ENCODE measurements at places on chromosomes 13 and 19.

DNA sequence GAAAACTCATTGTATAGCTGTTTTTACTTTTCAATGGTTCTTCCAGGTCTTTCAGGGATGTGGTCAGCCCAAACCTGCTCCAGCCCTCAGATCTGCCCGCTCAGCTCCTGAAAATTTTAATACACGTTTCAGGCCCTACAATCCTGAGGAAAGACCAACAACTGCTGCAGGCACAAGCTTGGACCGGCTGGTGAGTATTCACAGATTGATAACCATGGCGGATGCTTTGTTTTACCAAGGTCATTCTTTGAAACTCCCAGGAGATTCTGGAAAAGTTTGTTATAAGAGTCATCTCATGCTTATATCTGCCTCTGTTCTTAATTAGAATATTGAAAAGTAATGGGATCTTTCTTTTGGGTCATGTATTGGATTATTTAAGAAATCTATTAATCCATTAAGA is 173.5 kb downstream of the DCT start:
- DNase-seq, result no peak

DNA sequence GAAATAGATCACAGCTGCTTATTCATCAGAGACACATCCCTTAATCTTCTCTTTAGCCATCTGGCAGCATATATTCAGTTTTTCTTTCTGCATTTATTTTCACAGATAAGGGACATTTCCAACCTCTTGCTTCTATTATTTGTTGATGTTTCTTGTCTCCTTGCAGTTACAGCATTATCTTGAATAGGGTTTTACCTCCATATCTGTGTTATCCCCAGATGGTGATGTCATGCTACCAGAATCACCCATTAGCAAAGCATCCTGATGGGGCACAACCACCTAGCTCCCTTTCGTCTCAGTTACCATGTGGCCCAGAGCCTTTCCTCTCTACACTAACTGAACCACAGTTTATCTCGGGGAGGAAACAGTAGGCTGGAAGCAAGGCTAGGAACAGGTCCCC is 483.9 kb downstream of the FOXO1 start:
- no peak for DNase-seq

DNA sequence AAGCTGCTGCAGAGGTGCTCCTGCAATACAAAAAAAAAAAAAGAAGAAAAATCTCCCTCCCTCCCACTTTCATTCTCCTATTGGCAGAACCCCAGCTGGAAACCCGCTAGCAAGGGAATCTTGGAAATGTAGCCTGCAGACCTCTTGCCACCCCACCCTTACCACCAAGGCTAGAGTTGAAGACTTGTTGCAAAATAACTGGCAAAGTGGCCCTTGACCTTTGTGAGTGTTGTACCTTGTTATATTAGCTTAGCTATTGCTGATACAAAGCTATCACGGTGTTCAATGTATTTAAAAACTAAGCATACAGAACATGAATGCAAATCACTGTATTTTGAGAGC is 57.5 kb upstream of the KCTD4 start:
- DNase-seq, result no peak

- DNase-seq, result no peak
Measured at GRCh38 chr19:3225677-3226093, 1.2 kb downstream of the CELF5 start.

GRCh38 chr19:43652546-43652874 is 12.9 kb upstream of the CADM4 start:
- DNase-seq, result no peak

GRCh38 chr13:44140888-44141724 is 232.5 kb upstream of the SERP2 start:
- DNase-seq, result no peak

GRCh38 chr19:1133471-1133929 is 29.7 kb downstream of the GPX4 start:
- no peak for DNase-seq

DNA sequence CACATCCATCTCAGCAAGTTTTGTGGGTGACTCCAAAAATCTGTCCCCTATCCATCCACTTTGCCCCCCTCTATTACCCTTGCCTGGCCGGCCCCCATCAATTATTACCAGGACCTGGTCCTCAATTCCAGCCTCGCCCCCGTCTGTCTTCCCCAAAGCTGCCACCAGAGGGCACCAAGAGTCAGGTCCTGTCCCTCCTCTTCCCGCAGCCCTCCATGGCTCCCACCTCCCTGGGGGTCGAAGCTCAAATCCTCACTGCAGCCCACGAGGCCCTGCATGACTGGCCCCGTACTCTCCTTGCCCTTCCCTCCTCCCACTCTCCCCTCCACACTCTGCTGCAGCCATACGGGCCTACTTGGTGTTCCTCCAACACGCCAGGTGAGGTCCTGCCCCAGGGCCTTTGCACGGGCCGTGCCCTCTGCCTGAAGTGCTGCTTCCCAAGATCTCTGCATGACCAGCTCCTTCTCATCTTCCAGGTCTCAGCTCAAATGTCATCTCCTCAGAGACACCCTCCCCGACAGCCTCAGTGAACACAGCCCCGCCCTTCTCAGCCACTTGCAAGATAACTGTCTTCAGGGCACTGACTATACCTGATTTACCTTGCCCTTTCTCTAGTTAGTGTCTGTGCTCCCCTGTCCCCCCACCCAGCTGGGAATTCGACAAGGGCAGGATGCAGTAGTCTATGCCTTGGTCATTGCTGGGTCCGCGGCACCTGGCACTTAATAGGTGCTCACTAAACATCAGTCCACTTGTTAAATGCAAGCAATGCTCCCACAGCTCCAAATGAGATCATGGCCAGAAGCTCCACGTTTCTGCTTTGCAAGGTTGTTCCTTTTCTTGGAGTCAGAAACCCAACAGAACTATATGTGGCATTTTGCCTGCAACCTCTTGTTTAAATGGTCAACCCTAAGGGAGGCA is 16.8 kb upstream of the SEMA6B start:
- DNase-seq, result no peak

DNA sequence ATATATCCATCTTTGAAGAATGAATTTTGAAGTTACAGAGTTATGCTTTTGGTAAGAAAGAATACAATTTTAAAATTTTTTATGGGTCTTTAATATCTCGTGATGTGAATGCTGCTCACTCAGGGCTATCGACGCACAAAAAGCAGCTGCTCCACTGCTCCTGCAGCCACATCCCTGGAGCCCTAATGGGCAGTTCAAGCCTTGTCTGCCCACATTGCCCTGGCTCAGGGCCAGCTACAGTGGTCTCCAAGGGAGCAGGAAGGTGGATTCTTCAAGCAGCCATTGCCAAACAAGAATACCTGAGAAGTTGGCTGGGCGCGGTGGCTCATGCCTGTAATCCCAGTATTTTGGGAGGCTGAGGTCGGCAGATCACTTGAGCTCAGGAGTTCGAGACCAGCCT is 85.8 kb downstream of the IPO5 start:
- no peak for DNase-seq

GRCh38 chr13:113955235-113955634 is 18.6 kb downstream of the C13orf46 start:
- no peak for DNase-seq

DNA sequence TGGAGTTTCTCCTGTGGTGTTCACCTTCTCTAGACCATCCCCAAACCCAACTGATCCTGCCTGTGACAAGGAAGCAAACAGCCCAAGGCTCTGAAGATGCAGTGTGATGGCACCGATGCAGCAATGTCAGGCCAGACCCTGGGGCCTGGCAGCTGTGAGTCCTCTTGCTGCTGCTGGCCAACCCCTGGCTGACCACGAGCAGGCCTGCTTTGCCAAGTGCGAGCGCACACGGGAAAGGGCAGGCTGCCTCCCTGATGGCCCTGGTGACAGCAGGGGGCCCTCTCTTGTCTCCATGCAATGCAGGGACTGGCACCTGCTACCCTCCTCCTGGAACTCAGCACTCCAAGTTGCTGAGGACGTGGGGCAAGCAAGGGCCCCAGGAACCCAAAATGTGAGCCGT is 5.4 kb upstream of the VSTM2B start:
- DNase-seq, result no peak

DNA sequence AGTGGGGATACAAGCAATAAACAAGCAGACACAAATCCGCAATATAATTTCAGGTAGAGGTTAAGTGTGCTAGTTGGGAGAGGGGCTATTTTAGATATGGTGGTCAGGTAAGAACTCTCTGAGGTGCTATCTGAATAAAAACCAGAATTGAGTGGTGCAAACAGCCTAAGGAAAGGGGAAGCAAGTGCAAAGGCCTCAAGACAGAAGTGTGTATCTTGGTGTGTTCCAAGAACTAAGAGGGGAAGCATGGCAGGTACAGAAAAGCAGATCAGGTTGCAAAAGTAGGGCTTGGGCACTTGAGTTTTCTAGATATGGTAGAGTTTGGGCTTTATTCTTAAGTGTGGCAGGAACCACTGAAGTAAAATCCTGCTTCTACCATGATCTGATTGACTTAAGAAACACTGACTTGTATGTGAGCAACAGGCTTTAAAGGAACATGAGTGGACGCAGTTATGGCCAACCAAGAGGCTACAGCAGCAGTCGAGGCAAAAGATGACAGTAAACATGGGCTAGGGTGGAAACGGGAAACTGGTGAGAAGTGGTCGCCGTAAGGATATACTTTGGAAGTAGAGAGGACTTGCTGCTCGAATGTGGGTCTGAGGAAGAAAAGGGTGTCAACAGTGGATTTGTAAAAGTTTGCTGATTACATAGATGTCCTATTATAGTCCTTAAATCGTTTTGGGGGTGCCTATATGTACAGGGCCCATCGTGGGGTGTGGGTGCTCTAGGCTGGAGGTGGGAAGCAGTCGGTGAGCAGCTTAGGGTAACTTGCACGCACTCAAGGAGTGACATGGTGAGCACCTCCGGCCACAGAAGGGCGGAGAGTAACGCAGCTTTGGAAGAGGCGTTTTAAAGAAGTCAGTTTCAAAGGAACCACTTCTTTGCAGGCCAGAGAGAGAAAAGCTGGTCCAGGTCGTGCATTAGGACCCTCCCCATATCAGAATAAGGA is 677 bp downstream of the TGDS start:
- DNase-seq, result no peak

- no peak for DNase-seq
Measured at GRCh38 chr19:44164327-44164672, 600 bp upstream of the ZNF226 start.

GRCh38 chr19:41886761-41887710 is 4.1 kb downstream of the ARHGEF1 start:
- no peak for DNase-seq

- no peak for DNase-seq
Measured at GRCh38 chr13:107091428-107091827, 523.5 kb upstream of the ARGLU1 start.

- DNase-seq, result no peak
Measured at GRCh38 chr13:110318920-110319319, 11.8 kb downstream of the COL4A2 start.

- DNase-seq, result no peak
Measured at GRCh38 chr13:25065974-25066770, 29.8 kb upstream of the PABPC3 start.

DNA sequence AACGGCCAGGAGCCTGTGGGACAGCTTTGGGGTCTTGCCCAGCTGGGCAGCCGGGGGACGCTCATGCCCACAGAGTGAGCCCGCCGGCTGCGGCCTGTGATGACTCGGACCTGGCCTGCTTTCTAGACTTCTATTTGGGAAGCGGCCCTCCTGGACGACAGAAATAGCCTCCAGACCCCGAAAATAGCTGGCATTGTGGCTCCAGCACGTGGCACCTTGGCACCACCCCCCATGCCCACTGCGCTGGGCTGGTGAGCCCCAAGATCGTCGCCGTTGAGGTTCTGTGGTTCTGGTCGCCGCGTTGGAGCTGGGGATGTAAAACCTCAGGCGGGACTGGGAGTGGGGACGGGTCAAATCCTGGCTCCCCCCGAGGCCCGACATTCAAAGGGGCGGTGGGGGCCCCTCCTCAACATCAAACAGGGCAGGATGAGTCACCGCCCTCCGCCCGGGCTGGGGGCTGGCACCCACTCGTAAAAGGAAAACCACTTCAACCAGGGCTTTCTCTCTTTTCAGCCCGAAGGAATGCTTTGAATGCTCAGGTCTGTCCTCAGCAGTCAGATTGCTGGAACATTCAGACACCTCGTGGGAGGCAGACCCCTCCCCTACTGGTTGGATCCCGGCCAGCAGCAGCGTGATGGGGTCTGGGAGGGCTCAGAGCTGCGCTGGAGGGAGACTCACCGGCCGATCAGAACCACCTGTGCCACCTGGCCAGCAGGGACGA is 42.1 kb downstream of the GADD45B start:
- no peak for DNase-seq

- no peak for DNase-seq
Measured at GRCh38 chr13:40480012-40480914, 186.2 kb downstream of the FOXO1 start.

DNA sequence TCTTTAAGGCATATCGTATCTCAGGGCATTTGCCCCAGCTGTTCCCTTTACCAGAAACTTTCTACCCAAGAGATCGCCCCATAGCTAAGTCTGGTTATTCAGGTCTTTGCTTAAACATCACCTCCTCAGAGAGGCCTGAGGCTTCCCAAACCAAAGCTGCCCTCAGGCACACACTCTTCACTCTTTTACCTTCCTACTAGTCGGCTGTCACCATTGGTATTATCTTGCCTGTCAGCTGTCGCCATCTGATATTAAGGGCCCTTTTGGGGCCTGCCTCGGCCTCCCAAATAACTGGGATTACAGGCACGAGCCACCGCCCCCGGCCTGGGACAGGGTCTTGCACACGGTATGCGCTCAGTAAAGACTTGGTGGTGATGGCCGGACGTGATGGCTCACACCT is 1.0 kb downstream of the GADD45GIP1 start:
- DNase-seq, result no peak

DNA sequence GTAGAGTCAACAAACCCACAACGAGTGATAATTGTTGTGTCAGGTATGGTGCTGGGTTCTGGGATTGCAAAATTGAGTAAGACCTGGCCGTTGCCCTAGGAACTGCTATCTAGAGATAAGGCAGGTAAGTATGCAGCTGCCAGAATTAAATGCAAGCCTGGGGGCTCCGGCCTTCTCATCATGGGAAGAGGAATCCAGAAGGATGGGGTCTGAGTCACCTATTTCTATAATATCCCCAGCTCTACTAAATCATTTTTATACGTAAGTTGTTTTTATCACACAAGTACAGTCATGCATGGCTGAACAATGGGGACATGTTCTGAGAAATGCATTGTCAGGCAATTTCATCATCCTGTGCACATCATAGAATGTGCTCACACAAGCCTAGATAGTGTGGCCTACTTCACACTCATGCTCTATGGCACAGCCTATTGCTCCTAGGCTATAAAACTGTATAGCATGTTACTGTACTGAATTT is 203.0 kb downstream of the KLF5 start:
- no peak for DNase-seq
